ENCODE measurements at places on chromosomes 16 and 17.
A peak's percentile ranks its signal among the peaks of the same experiment; 100 is the strongest.

DNA sequence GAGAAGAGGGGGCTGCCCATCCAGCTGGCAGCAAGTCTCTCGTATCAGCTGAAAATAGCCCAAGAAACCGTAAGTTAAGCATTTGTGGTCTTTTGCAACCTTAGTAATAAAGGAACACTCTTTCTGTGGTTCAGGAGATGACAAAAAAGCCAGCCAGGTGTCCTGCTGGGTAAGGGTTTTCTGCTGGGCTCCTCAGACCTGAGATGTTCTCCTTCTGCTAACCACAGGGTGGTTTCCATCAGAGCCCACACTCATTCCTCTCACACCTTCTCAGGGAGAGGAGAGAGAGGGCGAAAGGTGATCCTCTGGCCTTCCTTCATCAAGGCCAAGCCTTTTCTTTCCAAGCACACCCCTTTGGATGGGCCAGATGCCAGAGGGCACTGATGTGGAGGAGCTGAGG is 70.7 kb downstream of the TEX14 start:
- peak; percentile 50 for DNase-seq

GRCh38 chr17:15341385-15341849 is at the start of gene TEKT3:
Gene TEKT3, minus strand, starts transcription at chr17:15341597. Its CDS starts 10,012 bp downstream, at chr17:15331585.
- peak; percentile 29 for DNase-seq

DNA sequence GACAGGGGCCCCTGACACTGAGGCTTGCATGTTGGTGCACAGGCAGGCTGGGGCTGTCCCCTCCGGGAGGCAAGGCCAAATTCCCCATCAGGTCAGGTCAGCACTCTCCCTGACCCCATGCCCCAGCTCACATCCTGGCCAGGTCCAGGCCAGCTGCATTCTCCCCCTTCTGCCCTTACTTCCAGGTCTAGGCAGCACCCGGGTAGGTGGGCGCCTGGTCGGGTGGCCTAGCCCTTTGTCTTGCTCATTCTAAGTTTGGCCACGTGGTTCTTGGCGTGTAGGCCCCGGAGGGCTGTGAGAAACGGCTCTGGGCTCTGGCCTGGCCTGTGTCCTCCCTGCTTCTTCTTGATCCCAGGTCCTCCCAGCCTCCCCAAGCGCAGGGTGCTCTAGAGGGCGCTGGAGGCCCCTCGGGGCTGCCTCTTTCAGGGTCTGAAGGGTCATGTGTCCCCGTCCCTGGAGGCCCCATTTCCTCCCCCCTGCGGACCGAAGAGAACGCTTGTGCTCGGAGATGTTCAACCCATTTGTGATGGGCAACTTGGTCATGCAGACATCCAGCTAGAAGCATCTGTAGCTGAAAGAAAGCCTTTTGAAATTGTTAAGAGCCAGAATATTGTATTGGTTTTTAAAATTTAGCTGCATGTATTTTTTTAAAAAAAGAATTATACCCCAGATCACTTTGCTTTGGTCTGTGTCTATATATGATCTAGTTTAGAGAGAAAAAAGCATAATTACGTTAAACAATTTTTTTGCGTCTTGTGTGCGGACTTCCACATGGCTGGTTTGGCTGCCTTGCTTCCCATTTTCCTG is 6.7 kb downstream of the BAHCC1 start:
- DNase-seq, result peak; percentile 65

DNA sequence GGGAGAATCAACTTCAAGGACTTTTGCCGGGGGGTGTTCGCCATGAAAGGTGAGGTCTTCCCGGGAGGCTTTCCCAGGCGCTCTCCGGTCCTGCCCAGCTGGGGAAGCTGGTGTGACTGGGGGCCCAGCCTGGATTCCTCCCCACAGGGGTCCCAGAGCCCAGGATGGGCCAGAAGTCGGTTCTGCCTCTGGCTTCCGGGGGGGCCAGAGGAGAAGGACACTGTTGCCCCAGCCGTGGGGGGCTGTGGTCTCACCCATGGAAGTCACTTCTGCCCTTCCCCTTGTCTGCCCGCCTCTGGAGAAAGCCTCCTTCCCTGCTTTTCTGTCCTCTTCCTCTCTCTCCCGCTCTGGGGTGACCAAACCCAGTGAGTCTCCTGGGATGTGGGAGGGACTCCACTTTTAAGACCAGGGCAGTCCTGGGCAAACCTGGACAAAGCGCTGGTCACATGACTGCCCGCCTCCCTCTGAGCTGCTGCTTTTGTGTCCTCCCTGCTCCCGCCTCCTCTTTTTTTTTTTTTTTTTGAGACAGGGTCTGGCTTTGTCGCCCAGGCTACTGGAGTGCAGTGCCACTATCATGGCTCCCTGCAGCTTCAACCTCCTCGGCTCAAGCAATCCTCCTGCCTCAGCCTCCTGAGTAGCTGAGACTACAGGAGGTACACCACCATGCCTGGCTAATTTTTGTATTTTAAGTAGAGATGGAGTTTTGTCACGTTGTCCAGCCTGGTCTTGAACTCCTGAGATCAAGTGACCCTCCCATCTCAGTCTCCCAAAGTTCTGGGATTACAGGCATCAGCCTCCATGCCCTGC is 40.6 kb downstream of the RAB11FIP4 start:
- DNase-seq, result no peak

GRCh38 chr17:8057691-8058114 is 18.8 kb downstream of the ALOX15B start:
- DNase-seq, result peak; percentile 79
